ENCODE measurements at places on chromosomes 3 and 15.

DNA sequence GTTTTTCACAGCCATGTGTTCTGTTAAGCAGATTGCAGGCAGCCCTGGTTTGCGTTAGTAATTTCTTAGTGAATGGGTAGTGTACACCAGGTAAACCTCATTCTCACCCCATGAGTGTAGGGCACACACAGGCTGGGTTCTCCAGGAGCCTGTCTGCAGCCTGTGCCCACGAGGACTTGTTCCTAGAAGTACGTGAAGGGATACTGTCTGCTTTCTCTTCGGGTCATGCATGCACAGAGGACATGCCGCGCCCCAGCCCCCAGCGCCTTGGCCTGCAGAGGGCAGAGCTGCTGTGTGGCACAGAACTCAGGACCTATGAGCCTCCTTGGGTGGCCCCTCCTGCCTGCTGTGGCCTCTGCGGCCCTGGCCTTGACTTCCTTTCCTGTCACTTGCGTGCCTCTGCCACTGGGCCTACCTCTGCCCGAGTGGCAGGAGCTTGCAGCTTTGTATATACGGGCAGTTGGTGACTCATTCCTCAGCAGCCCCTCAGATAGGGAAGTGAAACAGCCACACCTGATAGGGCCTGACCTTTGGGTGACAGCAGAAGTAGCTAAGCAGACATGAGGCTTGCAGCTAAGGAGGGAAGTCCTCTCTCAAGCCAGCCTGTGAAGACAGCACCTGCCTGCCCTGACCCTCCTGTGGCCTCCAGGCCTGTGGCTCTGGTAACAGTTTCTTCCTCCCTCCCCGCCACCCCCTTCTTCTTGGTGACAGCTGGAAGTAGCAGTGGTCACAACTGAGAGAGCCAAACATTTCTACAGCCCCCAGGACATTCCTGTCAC, 19.5 kb downstream of the PPCDC start:
- DNase-seq = peak; percentile 23

DNA sequence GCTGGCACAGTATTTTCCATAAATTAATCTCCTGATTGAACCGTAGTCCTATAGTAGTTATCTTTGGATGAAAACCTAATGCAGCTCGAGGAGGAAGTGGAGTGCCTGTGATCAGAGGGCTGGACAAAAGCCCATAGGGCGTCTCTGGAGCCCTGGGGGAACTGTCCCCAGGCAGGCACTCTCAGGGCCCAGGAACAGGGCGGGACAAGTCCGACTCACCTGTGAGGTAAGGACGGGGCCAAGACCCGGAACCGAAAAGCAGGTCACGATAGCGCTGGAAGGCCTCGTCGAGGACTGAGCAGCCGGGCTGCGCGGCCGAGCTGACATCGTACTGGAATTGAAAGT, 341 bp downstream of the HEXA start:
- no peak for DNase-seq

DNA sequence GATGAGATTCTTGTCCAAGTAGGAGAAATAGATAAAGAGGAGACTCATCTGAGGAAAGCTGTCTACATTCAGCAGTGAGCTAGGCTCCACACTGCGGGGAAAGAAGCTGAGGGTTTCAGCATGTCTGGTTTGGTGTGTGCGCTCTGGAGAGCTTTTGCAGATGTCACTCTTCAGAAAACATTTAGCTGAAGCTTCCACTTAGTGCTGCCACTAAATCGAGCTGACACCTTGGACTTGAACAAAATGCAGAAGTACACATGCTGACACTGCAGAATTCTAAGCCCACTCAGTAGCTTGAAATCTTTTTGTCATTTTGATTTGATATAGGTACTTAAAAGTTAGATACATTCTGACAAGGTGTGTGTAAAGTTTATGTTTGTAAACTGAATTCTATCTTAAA, 32.3 kb upstream of the CRTC3 start:
- no peak for DNase-seq

GRCh38 chr15:49290191-49290590, 120.1 kb downstream of the GALK2 start:
- DNase-seq = no peak

- no peak for DNase-seq
Observed at GRCh38 chr3:84547971-84548970, 410.5 kb upstream of the CADM2 start.

DNA sequence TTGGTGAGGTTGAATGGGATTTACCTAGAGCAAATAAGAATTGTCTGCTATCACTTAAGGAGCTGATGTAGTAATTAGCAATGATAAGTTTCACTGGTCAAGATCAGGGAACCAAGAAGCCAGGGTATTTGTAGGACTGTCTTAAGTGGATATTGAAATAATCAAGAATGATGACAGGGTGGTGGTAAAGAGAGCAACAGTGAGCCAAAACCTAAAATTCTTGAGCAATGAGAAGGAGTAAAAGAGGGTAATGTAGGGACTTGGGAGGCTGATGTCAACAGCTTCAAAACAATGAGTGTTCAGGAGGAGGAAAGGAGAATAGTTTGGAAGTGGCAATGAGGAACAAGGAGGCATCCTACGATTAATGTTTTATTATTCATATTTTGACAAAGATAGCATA, 31.5 kb upstream of the SLC2A2 start:
- DNase-seq = no peak

DNA sequence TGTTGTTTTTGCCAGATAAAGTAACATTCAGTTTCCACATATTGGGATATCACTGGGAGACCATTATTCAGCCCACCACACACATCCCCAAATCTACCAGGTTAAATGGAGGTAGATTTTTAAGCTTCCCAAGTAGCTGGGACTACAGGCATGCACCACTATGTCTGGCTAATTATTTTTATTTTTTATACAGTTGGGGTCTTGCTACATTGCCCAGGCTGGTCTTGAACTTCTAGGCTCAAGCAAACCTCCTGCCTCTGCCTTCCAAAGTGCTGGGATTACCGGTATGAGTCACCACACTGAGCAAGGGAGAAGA, 96.6 kb upstream of the CHD2 start:
- no peak for DNase-seq

DNA sequence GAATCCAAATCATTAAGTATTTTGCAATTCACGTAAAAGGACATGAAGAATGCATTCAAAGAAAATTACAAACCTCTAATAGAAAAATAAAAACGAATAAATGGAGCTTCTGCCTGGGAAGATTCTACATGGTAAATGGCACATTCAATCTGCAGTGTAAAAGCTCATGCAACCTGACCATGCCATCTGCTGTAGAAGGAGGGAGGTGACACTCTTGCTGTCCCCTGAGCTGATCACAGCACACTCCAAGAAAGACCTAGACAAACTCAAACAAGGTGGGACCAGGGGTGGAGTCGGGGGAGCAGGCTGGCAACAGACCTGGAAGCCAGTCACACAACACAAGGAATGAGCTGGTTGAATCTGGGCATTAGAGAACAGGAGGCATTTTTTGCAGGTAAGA, 101.8 kb downstream of the BDH1 start:
- DNase-seq = no peak

- no peak for DNase-seq
Observed at GRCh38 chr3:139455206-139455605, 21.1 kb downstream of the RBP2 start.

- no peak for DNase-seq
Observed at GRCh38 chr3:123791898-123792297, 92.2 kb downstream of the MYLK start.

GRCh38 chr3:141877911-141878310, 1.5 kb downstream of the ATP1B3 start:
- no peak for DNase-seq

DNA sequence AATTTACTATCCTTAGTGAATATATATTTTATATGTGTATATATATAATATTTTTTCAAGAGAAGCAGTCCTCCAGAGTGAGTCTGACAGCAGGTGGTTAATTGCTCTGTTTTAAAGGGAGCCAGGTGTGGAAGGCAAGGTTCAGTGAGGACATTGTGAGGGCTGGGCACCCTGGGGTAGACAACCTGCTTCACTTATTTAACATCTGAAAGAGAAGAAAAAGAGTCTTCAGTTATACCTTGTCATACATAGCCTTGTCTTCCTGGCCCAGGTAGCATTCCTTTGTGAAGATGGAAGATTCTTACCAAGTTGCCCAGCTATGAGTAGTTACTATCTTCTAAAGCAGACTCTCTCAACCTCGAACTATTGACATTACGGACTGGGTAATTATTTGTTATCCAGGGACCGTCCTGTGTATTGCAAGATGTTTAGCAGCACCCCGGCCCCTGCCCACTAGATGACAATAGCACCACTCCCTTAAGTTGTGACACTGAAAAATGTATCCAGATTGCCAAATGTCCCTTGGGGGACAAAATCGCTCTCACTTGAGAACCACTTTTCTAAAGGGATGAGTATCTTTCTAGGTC, 336.0 kb upstream of the TRIM42 start:
- DNase-seq = no peak

DNA sequence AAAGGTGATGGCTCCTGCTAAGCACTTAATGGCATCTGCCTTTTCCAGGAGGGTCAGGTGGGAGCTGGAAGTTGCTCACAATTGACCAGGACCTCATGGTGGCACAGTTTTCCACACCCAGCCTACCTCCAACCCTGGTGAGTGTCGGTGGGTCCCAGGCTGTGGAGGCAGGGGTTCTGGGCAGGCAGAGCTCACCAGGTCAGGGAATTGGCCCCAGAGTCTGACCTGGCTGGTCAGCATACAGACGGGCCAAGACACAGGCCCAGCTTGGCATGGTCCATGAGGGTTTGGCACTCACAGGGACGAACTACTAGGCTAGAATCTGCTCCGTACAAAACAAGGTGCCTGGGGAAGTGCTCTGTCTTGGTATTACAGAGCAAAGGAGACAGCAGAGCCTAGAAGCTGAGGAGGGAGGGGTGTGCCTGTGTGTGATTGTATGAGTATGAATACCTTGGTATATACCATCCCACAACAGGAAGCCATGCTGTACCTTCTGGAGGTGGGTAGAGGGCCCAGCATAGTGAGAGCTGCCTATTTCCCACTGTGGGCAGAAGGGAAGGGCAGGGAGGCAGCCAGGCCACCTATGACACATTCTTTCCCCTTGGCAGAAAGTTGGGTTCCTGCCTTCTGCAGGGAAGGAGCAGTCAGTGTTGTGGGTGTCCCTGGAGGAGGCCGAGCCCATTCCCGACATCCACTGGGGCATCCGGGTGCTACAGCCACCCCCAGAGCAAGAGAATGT, 6.5 kb downstream of the APEH start:
- no peak for DNase-seq

DNA sequence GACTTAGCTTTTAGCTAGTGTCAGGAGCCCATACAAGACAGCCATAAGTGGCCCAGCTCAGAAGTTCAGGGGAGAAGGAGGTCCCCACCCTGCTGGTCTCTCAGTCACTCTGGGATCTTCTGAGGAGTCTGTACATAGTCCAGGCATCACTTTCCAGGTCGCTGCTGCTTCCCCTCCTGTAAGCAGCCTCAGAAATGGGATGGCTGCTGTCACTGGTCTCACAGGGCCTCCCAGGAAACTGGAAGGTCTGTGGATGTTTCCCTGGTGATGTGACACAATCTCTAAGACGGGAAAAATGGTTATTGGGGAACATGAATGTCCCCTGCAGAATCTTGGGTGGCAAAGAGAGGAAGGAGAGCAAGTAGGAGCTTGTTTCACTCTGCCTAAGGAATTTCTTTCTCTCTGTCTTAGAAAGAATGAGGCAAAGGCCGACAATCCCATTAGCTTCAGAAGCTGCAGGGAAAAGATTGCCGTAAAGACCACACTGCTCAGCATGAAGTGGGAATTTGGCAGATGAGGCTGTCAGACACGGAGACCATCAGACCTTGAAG, 43.2 kb upstream of the TNFAIP8L3 start:
- no peak for DNase-seq

GRCh38 chr3:129487183-129487867, 41.1 kb upstream of the RHO start:
- DNase-seq = no peak

DNA sequence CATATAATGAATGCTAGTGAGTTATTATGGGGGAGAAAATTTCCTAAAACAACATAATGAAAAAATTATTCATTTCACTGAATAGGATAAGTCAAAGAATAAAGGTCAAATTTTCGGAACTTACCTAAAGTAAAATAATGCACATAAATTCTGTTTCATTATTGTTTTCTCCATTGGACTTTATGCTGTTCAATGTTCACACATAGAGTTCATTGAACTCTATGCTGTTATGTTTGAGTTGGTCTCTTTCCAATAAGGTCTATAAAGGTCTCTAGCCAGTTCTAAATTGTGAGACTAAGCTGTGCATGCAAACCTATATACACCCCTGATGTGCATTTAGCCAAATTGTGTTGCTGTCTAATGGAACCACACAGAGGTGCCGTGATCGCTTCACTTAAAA, 28.5 kb upstream of the STT3B start:
- no peak for DNase-seq

- DNase-seq = no peak
Observed at GRCh38 chr15:75008221-75008625, 12.9 kb downstream of the SCAMP5 start.

GRCh38 chr3:149435996-149436885, 38.3 kb upstream of the TM4SF4 start:
- no peak for DNase-seq

DNA sequence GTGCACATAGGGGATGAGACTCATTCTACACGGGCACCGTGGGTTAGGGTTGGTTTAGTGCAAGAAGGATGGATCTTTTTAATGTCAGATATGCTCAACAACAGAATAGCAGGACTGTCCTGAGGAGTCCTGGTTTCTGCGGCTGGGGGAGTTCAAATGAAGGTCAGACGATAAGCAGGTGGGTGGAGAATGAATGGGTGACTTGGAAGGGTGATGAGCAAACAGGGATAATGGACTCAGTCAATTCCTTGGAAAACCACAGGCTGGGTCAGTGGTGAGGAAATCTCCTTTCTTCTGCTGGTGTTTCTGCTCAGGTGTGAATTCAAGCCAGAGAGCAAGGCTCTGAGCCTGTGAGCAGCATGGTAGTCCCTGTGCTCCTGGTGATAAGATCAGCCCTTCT, 59.9 kb downstream of the MESD start:
- no peak for DNase-seq

GRCh38 chr3:34444137-34444536, 645.7 kb downstream of the PDCD6IP start:
- no peak for DNase-seq

GRCh38 chr3:66662894-66663293, 162.1 kb upstream of the LRIG1 start:
- DNase-seq = no peak
